Activated CD4-positive, alpha-beta T cell treated with anti-CD3 and anti-CD28 coated beads for 36 hours (primary cell): ENCODE measurements at places on chromosomes 3 and 15. TPM values are rescaled to one million over a fixed set of nuclear protein-coding genes. Genes with fewer than 3 reads are reported as not detected.

- DNase-seq, result no peak
Observed at GRCh38 chr3:52407779-52408178, 37.1 kb downstream of the SEMA3G start.

DNA sequence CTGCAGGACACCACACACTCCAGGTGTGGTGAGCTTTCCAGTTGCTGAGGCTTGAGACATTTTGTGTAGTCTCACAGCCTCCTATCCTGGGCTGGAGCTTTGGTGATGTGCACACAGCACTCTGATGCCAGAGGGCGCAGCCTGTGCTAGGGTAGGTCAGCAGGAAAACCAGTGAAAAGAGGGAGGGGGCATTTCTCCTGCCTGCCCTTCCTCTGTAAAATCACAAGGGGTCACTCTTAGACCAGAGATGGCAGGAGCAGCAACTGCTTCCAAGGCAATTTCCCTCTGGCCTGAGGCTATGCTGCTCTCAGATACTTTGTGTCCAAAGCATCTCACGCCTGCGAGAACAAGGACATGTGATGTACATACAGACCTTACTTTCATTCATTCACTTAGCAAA lies 16.5 kb upstream of the MUSTN1 start:
- DNase-seq, result peak; percentile 50

- DNase-seq, result no peak
Observed at GRCh38 chr3:42061713-42062380, 29.3 kb upstream of the TRAK1 start.

- no peak for DNase-seq
Observed at GRCh38 chr3:146796078-146796477, 190.9 kb upstream of the PLSCR5 start.

DNA sequence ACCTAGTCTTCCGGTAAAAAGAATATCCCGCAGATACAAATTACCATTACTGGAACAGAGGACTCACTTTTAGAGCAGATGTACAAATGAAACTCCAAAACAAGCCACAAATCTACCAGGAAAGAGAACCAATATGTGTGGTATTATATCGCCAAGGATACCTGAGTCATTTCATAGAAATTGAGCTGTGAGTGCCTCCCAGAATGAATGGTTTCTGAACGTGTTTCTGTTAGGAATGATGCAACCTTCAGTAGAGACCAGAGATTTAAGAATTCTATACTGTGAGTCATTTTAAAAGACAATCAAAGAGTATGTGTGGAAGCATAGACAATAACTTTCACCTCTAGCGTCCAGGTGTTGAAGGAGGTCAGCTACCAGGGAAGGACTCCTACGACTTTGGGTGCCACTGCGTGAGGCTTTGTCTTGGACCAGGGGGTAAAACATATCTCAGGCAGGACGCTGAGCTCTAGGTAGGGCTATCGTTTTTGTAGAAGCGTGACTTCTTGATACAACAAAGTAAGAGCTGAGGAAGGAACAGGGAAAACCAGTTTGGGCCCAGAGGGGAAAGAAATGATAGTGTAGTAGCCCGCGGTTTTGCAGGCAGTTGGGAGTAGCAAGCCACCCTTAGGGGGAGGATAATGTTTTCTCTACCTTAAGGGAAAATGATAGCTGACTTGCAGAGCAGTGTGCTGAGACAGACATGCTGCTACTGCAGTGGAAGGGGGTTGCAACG lies 210.4 kb downstream of the TP63 start:
- DNase-seq, result peak; percentile 13

DNA sequence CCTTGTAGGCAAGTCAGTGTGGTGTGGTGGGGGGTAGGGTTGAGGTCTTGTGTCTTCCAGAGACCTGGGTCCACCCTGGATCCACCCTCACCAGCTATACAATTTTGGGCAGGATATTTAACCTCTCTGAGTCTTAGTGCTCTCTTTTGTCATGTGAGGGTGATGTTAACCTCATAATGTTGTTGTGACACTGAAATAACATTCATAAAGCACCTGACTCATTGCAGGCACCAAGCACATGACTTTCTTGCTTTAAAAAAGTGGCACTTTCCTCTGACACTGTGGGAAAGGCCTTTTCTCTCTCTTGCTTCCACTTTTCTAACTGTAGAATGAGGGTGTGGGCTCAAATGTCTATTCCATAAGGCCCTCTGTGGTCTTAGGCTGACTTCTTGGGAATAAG lies 75.5 kb downstream of the SCN10A start:
- no peak for DNase-seq

- DNase-seq, result no peak
Observed at GRCh38 chr15:89851673-89852341, 37.2 kb upstream of the ANPEP start.

DNA sequence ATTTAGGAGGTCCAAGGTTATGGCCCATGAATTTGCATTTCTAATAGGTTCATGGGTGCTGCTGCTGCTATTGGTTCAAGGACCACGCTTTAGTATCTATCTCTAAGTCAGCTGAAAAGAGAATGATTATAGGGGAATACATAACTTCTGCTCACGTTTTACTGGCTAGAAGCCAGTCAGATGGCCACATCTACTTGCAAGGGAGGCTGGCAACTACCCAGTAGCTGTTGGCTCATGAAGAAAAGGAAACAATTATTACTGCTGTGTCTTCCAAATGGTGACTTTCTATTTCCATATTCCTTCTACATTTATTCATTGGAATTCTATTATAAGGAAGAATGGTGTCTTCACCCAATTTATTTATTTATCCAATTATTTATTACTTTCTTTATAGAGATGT lies 54.2 kb downstream of the SLC25A36 start:
- DNase-seq, result no peak

DNA sequence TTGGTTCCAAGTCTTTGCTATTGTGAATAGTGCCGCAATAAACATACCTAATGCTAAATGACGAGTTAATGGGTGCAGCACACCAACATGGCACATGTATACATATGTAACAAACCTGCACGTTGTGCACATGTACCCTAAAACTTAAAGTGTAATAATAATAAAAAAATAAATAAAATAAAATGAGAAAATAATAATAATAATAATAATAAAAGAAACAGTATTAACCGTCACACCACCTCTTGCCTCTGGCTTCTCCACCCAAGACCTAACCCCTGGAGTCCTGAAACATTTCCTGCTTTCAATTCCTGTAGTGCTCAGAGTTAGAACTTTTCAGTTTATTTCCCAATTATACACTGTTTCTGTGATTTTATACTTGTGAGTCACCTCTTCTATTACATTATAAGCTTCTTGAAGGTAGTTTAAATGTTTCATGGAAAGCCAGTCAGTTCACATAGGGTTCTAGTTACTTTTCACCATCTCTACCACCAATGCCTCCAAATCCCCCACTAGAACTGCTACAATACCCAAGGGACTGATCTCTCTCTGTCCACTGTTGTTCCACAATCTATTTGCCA lies 18.4 kb upstream of the GHSR start:
- no peak for DNase-seq

DNA sequence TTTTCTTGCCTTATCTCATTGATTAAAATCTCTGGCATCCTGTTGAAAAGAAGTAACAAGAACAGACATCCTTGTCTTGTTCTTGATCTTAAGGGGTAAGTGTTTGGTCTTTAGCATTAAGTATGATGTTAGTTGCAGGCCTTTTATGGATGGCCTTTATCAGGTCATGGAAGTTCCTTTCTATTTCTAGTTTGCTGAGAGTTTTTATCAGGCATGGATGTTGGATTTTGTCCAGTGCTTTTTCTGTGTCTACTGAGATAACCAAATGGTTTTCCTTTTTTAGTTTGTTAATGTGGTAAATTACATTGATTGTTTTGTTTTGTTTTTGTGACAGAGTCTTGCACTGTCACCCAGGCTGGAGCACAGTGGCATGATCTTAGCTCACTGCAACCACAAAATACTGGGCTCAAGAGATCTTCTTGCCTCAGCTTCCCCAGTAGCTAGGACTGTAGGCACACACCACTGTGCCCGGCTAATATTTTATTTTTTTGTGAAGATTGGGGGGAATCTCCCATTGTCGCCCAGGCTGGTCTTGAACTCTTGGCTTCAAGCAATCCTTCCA lies 26.3 kb downstream of the MRAS start:
- no peak for DNase-seq

DNA sequence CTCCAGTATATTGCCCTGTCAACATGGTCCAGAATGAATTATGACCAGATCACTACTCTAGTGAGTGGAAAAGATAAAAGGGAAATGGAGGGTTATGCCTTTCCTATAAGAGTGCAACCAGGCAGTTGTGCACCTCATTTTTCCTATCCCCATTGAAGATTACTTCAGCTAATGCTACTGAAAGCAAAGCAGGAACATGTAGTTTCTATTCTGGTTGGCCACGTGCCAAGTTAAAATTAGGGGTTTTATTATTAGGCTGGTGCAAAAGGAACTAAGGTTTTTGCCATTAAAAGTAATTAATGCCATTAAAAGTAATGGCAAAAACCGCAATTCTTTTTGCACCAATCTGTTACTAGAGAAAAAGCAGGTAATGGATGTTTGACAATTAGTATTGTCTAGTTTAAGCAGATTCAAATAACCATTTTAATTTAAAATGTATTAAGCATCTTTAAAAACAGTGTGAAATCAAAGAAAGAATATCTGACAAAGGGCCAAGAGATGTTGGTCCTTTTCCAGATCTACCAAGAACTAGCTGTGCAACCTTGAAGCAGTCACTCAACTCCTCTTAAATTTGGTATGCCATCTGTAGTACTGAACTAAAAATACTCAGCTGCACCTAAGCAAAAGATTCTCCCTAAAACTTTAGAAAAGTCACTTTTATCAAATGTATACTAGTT lies 567.5 kb upstream of the CCDC54 start:
- no peak for DNase-seq

GRCh38 chr3:38655708-38656300 lies 6.3 kb upstream of the SCN5A start:
- peak; percentile 33 for DNase-seq

- no peak for DNase-seq
Observed at GRCh38 chr3:124048967-124049798, 57.3 kb upstream of the ROPN1 start.

DNA sequence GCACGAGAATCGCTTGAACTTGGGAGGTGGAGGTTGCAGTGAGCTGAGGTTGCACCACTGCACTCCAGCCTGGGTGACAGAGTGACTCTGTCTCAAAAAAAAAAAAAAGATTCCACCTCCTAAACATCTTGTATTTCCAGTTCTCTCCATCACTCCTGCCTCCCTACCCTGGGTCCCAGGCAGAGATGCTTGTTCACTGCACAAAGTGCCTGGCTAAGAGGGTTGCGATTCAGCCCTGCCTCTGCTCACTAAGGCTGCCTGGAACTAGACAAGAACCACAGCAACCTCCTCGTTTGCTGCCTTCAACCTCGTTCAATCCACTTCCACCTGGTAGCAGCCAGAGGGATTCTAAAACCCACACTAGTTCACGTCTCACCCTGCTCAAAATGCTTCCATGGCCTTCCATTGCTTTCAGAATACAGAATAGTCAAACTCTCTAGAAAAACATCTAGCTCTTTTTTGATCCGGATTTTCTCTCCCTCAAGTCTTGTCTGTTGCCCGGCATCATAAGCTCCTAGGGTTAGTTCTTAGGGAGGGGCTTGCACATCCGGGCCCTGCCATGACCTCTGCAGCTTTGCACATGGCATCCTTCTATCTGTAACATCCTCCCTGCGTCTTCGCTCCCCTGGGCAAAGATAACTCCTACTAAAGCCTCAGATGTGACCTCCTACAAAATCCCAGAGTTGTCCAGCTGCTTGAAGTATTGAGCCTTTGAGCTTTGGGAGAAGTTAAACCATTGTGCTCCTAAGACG lies 1.0 kb upstream of the MCM2 start:
- DNase-seq, result no peak

GRCh38 chr15:71328453-71328852 lies 213.2 kb downstream of the THSD4 start:
- no peak for DNase-seq

- peak; percentile 32 for DNase-seq
Observed at GRCh38 chr15:60520013-60520824, 41.3 kb upstream of the ICE2 start.

DNA sequence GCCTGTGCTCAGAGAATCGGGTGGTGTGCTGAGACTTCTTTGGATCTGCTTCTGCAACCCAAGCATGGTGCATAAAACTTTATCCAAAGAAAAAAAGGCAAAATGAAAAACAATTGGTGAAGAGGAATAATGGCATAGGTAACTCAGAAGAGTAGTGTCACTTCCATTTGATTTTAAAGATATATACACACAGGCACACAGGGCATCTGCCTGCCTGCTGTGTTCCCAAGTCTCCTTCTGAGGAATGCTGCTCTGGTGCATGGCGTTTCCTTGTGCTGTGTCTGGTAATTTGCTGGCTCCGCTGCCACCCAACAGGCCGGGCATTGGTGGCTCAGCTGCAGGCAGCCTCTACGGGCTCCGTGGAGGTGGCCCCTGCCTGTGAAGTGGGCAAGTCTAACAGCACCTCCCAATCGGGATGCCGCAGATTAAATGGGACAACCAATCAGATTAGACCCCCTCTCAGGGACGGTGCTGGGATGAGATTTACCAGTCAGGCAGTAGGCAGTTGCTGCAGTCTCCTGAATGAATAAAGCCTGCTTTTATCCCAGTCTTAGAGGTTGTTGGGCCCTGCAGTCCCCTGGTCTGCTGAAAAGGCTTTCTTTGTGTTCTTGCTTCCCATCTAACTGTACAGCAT lies 253.7 kb upstream of the RASGRP1 start:
- no peak for DNase-seq

DNA sequence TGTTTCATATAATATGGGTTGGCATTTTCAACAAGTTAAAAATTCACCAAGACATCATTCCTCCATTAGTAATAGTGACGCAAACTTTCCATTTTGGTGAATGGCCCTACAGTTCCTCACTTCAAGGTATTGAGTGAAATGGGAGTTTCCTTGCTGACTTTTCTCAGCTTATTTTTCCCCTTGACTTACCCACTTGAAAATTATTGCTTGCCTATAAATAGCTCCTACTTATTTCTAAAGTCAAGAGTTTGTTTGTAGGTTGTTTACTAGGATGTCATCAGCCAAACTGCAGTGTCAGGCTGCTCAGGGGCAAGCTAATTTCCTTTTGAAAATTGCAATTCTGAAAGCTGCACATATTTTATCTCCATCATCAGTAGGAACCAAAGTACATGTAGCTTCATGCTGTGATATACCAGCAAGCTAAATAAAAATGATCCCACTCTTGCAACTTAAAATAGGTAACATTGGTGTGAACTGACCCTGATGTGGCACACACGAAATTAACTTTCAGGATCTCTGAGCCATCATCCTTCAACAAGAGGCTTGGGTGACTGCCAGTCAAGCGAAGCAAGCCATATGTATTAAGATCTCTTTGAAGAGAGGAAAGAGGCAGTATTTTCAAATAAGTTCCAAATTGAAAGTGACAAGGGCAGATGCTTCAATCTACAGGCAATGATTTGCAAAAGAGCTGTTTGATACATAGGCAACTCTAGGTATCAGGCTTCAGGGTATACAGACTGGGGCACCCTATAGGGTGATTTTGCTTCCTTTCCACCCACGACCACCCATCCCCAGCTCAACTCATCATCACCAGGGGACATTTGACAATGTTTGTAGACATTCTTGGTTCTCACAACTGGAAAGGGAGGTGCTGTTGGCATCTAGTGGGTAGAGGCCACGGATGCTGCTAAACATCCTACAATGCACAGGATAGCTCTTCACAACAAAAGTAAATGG lies 66.8 kb upstream of the RASGRP1 start:
- DNase-seq, result no peak

The CASR gene
- total RNA-seq, result 0.05 TPM

The HYAL1 gene
- total RNA-seq, result 0.37 TPM

The CCR3 gene
- not detected for total RNA-seq

The SLC2A2 gene
- total RNA-seq, result not detected

The CPNE4 gene
- not detected for total RNA-seq

The HDC gene
- total RNA-seq, result 0.18 TPM

The UBAP1L gene
- 3.2 TPM for total RNA-seq

The SH2D7 gene
- total RNA-seq, result not detected

The TMC3 gene
- not detected for total RNA-seq
